NCI-H1694 (cell line): ENCODE measurements at places on chromosomes 2 and 18.

- no peak for DNase-seq
Measured at GRCh38 chr2:223114170-223114569, 62.2 kb downstream of the KCNE4 start.

GRCh38 chr2:20539133-20539719 lies 92.4 kb downstream of the RHOB start:
- DNase-seq, result no peak

GRCh38 chr2:160482673-160483072 lies 10.9 kb downstream of the RBMS1 start:
- DNase-seq, result no peak

GRCh38 chr2:200862532-200863000 lies 1.9 kb downstream of the CLK1 start:
- DNase-seq, result peak; percentile 12

- peak; percentile 48 for DNase-seq
Measured at GRCh38 chr18:48667276-48668254, 128.7 kb downstream of the CTIF start.

GRCh38 chr2:126761256-126761980 lies 105.5 kb downstream of the GYPC start:
- no peak for DNase-seq

GRCh38 chr18:76488190-76488589 lies 6.9 kb downstream of the ZNF516 start:
- no peak for DNase-seq

DNA sequence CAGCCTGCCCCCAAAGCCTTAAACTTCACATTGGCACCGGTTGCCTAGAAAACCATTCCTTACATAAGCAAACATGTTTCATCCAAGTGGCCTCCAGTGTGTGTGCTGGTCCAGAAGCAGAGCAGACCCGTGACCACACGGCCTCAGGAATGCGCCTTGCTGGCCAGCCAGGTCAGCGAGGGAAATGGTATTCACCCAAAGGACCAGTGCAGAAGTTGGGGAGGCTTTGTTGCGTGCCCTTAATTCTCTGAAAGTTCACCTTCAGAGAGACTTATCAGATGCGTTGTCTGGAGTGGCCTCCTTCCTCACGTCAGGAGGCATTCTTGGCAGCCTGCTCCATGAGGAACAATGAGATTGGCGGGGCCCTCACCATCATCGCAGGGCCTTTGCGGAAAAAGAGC lies 25.9 kb downstream of the NRP2 start:
- no peak for DNase-seq

DNA sequence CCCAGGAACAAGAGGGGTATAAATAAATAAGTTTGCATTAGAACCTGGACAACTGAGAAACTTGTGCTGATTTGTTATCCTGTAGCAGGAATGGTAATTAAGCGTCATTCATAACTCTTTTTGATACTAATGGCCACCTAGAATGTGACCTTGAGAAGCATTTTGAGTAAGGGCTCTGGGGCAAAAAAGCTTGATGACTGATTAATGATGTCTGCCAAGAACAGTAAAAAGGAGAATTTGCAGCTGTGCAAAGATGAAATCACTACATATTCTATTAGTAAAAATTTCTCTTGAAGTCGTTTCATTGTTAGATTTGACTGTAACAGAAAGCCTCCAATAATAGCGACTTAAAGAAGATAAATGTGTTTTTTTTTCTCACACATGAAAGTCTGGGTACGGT lies 157.7 kb downstream of the PRKCE start:
- DNase-seq, result no peak

- DNase-seq, result no peak
Measured at GRCh38 chr2:156884216-156884615, 373.3 kb upstream of the GALNT5 start.

GRCh38 chr2:84904717-84905174 lies 710 bp upstream of the TMSB10 start:
- DNase-seq, result no peak

- no peak for DNase-seq
Measured at GRCh38 chr2:214574084-214574781, 163.4 kb downstream of the VWC2L start.
